ENCODE measurements at places on chromosomes 12 and 14. TPM values are rescaled to one million over a fixed set of nuclear protein-coding genes. Genes with fewer than 3 reads are reported as not detected.

The NYNRIN gene
- polyA plus RNA-seq: not detected

The SPIC gene
- polyA plus RNA-seq: not detected

The CCDC184 gene
- polyA plus RNA-seq: 0.17 TPM

The CD4 gene
- 312 TPM for polyA plus RNA-seq

The SENP1 gene
- polyA plus RNA-seq: 14.6 TPM

The SYNE3 gene
- polyA plus RNA-seq: 6.5 TPM

The PAPLN gene
- polyA plus RNA-seq: 0.43 TPM

The EMP1 gene
- polyA plus RNA-seq: not detected

The EIF2S3B gene
- polyA plus RNA-seq: 0.71 TPM

The RBP5 gene
- polyA plus RNA-seq: not detected

All from CD4-positive, CD25-positive, alpha-beta regulatory T cell (primary cell).